RPMI8226 (cell line): ENCODE measurements at places on chromosomes 12 and 14.
A peak's percentile ranks its signal among the peaks of the same experiment; 100 is the strongest.

DNA sequence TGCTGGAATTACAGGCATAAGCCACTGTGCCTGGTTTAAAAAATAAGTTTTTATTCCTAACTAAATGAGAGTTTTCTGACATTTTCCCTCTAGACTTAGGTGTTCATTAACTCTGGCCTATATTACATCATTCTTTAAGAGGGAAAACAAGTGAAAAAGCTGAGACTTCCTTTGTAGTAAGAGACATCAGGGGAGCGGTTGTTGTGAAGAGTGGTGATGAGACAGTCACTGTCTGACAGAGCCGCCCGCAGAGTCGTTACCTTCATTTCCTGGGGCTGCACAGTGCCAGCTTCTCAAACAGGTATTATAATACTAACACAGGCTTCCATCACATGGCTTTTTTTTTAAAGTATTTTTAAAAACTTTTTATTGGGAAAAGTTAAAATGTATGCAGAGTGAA is 19.7 kb upstream of the TDRD9 start:
- no peak for DNase-seq

DNA sequence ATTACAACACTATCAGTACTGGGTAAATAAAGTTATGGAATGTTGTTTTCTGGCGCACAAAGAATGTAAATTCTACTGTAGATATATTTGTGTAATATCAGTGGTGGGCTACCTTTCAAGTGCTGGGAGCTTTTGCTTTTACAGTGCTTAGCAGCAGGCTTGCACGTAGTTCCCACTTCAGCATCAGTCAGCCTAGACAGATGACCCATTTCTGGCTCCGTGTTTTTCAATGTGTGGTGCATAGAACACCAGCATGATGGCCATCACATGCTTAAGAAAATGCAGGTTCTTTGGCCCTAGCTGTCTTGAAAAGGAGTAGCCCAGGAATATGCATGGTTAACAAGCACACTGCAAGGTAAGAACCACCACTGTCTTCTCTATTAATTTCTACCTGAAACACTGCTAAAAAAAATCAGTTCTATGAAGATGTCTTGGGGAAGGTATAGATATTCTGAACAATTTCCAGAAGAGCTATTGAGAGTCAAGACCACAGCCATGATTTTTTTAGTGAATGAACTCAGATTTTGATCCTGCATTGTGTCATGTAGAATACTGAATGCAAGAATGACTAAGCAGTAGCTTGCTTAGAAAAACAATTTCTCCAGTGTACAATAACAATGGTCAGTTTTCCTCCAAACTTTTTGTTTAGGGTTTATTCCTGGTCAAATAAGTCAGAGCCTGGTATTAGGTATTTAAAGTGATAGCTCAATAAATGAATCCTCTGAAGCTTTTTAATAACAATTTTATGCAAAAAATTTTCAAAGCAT is 195.7 kb downstream of the AKAP6 start:
- DNase-seq = no peak

DNA sequence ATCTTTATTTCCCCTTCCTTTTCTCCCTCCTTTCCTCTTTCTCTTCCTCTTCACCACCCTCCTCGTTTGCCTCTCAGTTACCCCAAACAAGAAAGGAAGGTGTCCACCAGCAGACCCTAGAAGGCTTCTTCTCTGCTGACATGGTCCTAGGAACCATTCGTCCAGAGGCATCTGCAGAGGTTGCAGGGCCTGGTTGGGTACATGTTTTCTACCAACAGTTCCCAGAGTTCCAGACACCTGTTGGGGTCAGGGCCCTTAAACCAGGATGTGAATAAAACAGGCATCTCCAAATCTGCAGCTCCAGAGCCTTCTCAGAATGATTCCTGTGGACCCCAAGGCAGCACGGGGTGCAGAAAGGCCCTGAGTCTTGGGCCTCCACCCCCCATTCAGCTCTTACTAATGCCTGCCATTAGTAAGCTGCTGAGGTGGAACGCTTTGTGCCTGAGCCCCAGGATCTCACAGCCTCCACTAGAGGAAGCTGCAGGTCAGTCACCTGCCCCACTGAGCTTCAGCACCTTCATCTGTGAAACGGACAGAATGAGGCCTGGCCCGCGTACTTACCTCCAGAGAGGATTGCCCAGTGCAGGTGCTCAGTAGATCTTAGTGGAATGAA is 130.4 kb downstream of the DICER1 start:
- DNase-seq = no peak

- DNase-seq = no peak
These were observed 106.4 kb downstream of the CCDC60 start for GRCh38 chr12:119440803-119441360.

DNA sequence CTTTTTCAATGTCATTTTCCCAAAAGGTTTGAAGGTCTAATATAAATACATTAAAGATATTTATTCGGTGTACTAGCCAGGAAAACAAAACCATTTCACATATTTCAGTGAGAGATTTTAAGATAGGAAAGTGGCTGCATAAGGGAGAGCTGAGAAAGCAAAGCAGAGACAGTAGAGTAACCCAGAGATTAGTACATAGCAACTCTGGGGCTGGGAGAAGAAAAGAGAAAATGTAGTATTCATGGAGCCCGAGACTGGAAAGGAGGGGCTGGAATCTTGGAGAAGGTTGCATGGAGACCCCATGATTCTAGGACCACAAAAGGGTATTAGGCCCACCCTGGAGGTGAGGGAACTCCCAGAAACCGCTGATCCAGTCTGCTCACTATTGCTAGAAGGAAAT is 236.9 kb downstream of the PAWR start:
- no peak for DNase-seq

GRCh38 chr12:111024205-111024801 is 103.9 kb upstream of the MYL2 start:
- peak; percentile 73 for DNase-seq

DNA sequence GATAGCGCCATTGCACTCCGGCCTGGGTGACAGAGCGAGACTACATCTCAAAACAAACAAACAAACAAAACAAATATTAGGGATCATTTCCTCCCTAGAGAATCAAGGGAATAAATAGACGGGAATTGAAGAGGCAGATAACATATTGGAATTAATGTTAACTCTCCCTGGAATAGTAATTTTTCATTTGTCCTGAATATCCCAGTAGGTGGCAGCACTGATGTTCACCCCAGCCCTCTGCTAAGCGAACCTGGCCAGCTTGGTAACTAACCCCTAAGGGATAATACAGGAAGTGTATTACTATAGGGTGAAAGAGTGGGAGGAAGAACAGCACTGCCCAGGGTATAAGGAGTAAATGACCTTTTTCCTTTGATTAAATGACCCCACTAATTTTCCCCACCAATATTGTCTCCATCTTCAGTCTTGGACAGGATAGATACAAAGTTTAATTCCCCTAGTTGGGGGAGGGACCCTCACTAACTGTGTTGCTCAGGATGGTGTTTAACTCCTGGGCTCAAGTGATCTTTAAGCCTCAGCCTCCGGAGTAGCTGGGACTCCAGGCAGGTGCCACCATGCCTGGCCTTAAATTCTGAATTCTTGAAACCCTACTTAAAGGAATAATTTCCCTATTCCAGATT is 40.5 kb downstream of the SLC2A14 start:
- peak; percentile 45 for DNase-seq

GRCh38 chr12:113804961-113805600 is 161.0 kb downstream of the RBM19 start:
- no peak for DNase-seq

- no peak for DNase-seq
These were observed 28.2 kb downstream of the LTBP2 start for GRCh38 chr14:74583689-74584434.

DNA sequence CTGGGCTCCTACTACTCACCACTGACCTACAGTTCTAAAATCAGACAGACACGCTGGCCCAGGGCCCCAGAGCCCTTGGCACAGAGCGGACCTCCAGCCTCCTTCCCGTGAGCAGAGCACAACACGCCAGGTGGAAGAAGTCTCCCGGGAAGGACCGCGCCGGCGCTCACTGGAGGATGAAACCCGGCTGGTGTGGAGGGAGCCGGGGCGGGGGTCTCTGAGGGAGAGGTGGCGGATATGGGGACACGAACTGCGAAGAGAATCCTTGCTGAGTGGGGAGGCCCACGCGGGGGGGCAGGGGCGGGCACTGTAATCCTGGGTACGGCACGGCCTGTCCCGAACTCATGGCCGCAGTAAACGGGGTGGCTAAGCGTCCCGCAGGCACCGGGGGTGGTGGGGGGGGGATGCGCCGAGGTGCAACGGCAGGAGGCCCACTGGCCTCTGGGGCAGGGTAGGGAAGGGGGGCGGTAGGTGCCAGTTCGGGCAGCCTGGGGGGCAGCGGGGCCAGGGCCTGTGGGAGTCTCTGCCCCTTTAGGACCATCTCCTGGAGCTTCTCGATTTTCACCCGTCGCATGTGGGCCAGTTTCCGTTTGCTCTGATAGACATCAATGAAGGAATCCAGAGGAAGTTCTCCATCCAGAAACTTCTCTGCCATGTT is 28.8 kb downstream of the VPS37B start:
- no peak for DNase-seq
